ENCODE measurements at places on chromosomes 11 and 22.

GRCh38 chr11:128579798-128580504 lies 7.4 kb downstream of the ETS1 start:
- DNase-seq = no peak

DNA sequence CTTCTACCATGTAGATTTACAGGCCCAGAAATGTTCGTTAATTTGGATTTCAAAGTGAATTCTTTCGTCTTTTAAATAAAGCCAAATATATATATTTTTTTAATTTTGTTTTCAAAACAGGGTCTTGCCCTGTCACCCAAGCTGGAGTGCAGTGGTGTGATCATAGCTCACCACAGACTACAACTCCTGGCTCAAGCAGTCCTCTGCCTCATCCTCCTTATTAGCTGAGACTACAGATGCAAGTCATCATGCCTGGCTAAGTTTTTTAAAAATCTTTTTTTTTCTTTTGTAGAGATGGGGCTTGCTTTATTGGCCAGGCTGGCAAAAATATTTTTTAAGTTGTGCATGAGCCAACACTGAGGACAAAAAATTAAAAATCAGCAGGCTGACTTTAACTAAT lies 5.0 kb upstream of the LMO2 start:
- DNase-seq = no peak

GRCh38 chr11:12195768-12196167 lies 85.4 kb downstream of the MICAL2 start:
- DNase-seq = no peak

GRCh38 chr11:74418509-74418895 lies 20.3 kb upstream of the PGM2L1 start:
- DNase-seq = no peak

GRCh38 chr22:21718499-21718898 lies 17.1 kb downstream of the YPEL1 start:
- no peak for DNase-seq
